ENCODE measurements at places on chromosomes 12 and 14.

- DNase-seq: no peak
Measured at GRCh38 chr14:75822522-75823141, 159.2 kb downstream of the TGFB3 start.

- DNase-seq: no peak
Measured at GRCh38 chr12:107873223-107873622, 98.7 kb downstream of the ASCL4 start.

- DNase-seq: no peak
Measured at GRCh38 chr14:104588066-104588857, 8.7 kb downstream of the C14orf180 start.

GRCh38 chr14:85124631-85125290 is 405.2 kb upstream of the FLRT2 start:
- no peak for DNase-seq

DNA sequence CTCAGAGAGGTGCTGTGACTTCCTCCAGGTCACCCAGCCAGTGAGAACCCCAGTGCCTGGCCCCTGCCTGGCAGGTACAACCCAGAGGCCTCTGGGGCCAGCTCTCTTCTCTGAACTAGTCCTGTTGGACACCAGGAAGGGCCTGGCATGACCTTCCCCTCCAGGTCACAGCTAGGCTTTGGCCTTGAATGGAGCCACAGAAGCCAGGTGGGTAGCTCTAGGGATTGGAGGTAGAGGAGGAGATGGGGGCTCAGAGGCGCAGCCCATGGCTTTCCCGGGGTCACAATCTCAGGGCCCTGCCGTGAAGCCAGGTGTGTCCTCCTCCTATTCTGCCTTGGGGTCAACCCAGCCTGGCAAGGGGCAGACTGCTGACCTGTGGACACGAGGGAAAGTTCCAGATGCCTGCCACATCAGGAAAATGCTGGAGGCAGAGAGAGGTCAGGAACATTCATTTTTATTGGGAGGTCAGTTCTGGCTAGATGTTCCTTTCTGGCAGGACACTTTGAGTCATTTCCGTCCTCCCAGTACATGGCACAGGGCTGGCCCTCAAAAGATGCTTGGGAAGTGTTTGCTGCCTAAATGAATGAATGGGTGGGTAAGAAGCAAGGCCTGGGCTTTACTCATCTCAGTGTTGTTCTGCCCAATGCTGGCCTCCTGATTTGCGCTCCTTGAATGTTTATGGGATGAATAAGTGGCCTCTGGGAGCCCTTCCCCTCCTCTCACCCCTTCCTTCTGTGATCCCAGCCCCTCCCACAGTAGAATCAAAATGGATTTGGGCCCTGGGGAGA is 25.4 kb downstream of the FAM222A start:
- DNase-seq: no peak

All from activated CD4-positive, alpha-beta T cell treated with anti-CD3 and anti-CD28 coated beads, Interleukin-2, amount 50 U/mL, for 16 hours (primary cell).